ENCODE measurements at places on chromosomes 5 and 9. TPM values are rescaled to one million over a fixed set of nuclear protein-coding genes. Genes with fewer than 3 reads are reported as not detected.

PIP5KL1 gene
- 8.6 TPM for total RNA-seq

RNF145 gene
- 73.0 TPM for total RNA-seq

SPAAR gene
- total RNA-seq, result not detected

ORM2 gene
- not detected for total RNA-seq

TXNDC8 gene
- not detected for total RNA-seq

CFAP90 gene
- total RNA-seq, result 0.54 TPM

PIP5K1B gene
- total RNA-seq, result 0.39 TPM

GNG10 gene
- 58.9 TPM for total RNA-seq

AK8 gene
- total RNA-seq, result 0.22 TPM

CCDC180 gene
- total RNA-seq, result 11.4 TPM

TRPM3 gene
- 0.39 TPM for total RNA-seq

MZB1 gene
- 0.39 TPM for total RNA-seq

FOXD4L6 gene
- total RNA-seq, result 0.39 TPM

TMED9 gene
- 214 TPM for total RNA-seq

SUSD3 gene
- 0.54 TPM for total RNA-seq

MPDZ gene
- total RNA-seq, result 32.0 TPM

ARAP3 gene
- total RNA-seq, result 6.3 TPM

DNAH5 gene
- total RNA-seq, result 0.39 TPM

HTR4 gene
- total RNA-seq, result not detected

LMX1B gene
- not detected for total RNA-seq

SPATA31E1 gene
- not detected for total RNA-seq

STKLD1 gene
- 2.7 TPM for total RNA-seq

ANKRD33B gene
- 3.0 TPM for total RNA-seq

IL9 gene
- not detected for total RNA-seq

FBLL1 gene
- total RNA-seq, result 0.79 TPM

SV2C gene
- total RNA-seq, result not detected

NTNG2 gene
- total RNA-seq, result under 0.01 TPM

CNTRL gene
- total RNA-seq, result 7.5 TPM

LPAR1 gene
- 17.9 TPM for total RNA-seq

LOX gene
- 7.9 TPM for total RNA-seq

ACSL6 gene
- total RNA-seq, result 0.39 TPM

NTRK2 gene
- 0.87 TPM for total RNA-seq

KIAA1958 gene
- total RNA-seq, result 8.9 TPM

TRAF1 gene
- 2.4 TPM for total RNA-seq

Measured in placental epithelial cell (primary cell).